Liver (tissue), 10 donors: ENCODE measurements at places on chromosomes 2 and 18. TPM values are rescaled to one million over a fixed set of nuclear protein-coding genes. Genes with fewer than 3 reads are reported as not detected.

Gene EN1
- total RNA-seq, result not detected

Gene MEP1B
- not detected for total RNA-seq

DNA sequence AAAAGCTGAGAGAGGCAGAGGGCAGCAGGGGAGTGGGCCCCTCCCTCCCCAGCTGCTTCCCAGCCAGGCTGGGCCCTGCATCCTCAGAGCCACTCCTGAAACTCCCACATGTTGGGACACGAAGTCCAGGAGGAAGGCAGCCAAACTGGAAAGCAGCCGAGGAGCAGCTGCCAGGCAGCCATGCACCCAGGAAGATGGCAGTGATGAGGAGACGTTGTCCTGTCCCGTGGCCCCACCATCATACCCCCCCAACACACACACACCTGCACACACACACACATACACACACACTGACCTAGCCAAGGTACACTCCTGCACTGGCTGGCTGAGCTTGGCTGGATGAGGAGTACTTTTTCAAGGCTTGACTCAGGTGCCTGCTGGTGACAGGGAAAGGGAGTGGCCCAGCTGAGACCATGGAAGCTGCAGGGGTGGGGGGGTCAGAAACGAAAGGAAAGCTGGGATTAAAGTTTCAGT, 106.0 kb downstream of the CYP26B1 start:
- no peak for DNase-seq

- no peak for DNase-seq
Observed at GRCh38 chr18:26506012-26506411, 42.3 kb downstream of the KCTD1 start.

Gene ASIC4
- total RNA-seq, result 0.08 TPM

Gene SPIRE1
- 2.9 TPM for total RNA-seq

GRCh38 chr2:127012868-127013267, 94.1 kb downstream of the BIN1 start:
- DNase-seq, result no peak
